ENCODE measurements at places on chromosomes 7 and 10. TPM values are rescaled to one million over a fixed set of nuclear protein-coding genes. Genes with fewer than 3 reads are reported as not detected.

DNA sequence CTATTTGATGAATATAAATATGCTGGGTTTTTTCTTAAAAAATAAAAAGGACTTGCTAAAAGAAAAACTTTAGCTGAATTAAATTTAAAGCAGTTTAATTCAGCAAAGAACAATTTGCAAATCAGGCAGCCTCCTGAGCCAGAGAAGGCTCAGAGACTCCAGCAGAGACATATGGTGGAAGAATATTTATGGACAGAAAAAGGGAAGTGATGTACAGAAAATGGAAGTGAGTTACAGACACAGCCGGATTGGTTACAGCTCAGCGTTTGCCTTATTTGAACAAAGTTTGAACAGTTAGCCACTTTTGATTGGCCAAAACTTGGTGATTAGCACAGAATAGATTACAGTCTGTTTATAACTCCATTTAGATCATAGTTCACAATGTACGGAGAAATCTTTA is 110.3 kb downstream of the GAD2 start:
- no peaks in the 10 kb centered on the region for H3K36me3 ChIP-seq
- H3K4me1 ChIP-seq = no peaks in the 10 kb centered on the region
- H3K4me3 ChIP-seq = no peak overlapping the region
- no peak overlapping the region for H3K27ac ChIP-seq
- no peak for DNase-seq
- H3K27me3 ChIP-seq = peaks cover 2% of the 10 kb centered on the region

- H3K27ac ChIP-seq = no peak overlapping the region
- no peaks in the 10 kb centered on the region for H3K4me1 ChIP-seq
- H3K4me3 ChIP-seq = no peak overlapping the region
- no peak for DNase-seq
- peaks cover 10% of the 10 kb centered on the region for H3K27me3 ChIP-seq
Observed at GRCh38 chr7:39888171-39888853, 61.7 kb upstream of the CDK13 start.

CLRN3 gene
- total RNA-seq = not detected

TNKS2 gene
- total RNA-seq = 55.8 TPM

ANXA8L1 gene
- total RNA-seq = 0.59 TPM
